ENCODE measurements at places on chromosomes 7 and 10.

DNA sequence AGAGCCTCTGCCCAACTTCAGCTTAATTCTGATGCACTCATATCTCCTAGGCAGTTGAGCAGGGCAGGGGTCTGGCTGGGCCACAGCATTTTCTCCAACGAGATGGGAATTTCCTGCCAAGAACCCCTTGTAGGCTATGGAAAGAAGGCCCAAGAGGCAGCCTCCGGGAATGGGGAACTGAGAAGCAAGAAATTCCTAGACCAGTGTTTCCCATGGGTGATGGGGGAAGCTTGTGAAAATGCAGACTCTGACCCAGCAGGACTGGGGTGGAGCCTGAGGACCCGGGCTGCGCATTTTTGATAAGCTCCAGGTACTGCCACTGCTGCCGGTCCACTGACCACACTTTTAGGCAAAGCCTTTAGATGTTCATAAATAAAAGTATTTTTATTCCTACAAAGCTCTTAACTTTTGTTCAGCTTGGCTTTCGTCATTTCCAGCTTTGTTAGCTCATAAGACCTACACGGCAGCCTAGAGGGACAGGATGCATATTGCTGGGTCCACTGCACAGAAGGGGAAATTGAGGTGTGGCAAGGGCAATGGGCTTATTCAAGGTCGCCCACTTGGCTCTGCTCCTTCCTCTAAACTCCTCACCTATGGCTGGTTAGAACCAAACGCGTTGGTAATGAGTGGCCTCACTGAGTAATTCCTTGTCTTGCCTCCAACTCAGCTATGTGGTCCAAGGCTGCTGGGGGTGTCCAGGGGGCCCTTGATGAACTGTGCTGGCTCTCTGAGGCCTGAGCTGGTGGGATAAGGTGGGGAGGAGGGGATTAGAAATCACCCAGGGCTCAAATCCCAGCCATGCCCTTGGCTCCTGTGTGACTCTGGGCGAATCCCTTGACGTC lies 29.5 kb downstream of the ZCCHC24 start:
- DNase-seq = no peak

DNA sequence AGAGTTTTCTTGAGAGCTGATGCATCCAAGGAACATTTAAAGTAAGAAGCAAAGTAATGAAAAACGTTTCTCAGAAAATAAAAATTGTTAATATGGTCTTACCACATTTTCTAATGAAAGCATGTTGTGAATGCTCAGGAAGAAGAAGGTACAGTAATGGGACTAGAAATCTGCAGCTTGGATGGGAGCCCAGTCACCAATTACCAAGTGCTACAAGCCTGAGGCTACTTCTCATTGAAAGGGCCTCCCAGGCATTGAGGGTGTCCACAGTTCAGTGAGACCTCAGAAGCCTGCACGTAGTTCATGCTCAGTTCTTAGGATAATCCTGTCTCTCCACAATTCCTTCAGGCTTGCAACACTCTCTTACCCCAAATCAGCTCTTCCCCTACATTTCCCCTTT lies 17.6 kb downstream of the PTN start:
- no peak for DNase-seq

GRCh38 chr10:90378524-90379076 lies 479.2 kb downstream of the HTR7 start:
- DNase-seq = no peak

DNA sequence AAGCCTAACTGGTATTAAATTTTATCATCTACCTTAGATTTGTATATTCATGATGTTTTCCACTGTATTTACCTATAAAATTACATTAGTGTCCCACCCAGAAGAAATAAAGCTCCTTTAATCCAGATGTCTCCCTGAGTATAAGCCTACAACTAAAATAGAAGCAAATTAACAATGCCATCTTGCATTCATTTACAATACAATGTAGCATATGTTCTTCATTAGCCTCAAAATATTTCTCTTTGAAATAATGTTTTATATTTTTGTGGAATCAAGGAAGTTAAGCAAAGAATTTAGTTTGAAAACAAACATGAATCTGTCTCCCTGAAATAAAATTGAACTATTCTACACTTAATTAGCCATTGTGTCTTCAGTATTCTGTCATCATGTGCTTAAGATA lies 112.3 kb downstream of the CACNA2D1 start:
- no peak for DNase-seq

DNA sequence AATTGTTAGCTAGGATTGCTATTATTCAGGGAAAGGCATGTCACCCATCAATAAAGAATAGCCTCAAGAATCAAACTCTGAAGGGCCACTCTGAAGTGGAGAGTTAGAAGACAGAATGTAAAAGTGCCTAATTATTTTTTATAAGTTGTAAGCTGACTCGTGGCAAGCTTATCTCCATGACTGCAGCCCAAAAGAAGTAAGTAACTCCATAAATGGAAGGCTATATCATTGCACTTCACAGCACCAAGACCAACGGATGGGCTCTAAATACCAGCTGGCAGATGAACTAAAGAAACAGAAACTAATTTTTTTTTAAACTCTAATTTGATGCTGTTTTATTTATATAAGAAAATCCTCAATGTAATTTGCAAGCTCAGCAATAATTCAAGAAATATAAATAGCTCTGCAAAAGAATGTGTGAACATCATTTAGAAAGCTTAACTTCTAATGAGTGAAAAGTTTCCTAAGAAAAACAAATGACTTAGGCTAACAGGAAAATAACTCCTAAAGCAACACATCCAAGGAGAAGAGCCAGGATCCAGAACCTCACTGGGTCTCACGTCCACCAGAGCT lies 165.5 kb downstream of the SNX13 start:
- no peak for DNase-seq

DNA sequence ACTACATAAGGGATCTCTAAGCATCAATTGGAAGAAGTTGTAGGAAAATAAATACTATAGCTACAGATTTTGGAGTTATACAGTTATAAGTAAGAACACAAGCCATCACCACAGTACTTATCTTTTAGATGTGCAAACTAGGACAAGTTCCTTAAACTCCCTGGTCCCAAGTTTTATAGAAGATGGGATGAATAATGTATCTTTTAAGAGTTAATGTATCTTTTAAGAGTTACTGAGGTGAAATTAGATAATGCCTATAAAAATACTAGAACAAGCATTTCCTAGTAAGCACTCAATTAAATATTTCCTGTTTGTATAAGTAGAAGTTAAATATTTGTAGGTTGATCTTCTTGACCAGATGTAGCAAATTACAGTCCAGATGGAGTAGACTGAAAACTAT lies 56.8 kb downstream of the SEMA3A start:
- DNase-seq = no peak

GRCh38 chr10:31704195-31704594 lies 224.4 kb downstream of the ARHGAP12 start:
- no peak for DNase-seq

DNA sequence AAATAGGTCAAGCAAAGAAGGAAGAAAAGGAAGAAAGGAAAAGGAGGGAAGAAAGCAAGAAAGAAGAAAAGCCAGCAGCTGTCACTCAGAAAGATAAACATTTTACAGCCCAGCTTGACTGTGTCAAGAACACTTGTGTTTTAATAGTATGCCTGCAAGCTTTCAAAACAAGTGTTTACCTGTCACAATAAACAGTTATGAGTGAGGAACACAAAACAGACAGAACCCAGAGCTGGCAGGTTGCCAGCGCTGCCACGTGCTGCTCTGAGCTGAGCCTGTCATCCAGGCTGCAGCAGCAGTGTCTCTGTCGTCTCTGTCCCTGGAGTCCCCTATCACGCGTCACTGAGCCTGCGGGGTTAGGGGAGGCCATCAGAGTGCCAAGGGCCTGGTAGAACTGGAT lies 827.6 kb upstream of the AUTS2 start:
- DNase-seq = no peak

GRCh38 chr10:4943821-4944220 lies 19.4 kb upstream of the AKR1C1 start:
- no peak for DNase-seq

DNA sequence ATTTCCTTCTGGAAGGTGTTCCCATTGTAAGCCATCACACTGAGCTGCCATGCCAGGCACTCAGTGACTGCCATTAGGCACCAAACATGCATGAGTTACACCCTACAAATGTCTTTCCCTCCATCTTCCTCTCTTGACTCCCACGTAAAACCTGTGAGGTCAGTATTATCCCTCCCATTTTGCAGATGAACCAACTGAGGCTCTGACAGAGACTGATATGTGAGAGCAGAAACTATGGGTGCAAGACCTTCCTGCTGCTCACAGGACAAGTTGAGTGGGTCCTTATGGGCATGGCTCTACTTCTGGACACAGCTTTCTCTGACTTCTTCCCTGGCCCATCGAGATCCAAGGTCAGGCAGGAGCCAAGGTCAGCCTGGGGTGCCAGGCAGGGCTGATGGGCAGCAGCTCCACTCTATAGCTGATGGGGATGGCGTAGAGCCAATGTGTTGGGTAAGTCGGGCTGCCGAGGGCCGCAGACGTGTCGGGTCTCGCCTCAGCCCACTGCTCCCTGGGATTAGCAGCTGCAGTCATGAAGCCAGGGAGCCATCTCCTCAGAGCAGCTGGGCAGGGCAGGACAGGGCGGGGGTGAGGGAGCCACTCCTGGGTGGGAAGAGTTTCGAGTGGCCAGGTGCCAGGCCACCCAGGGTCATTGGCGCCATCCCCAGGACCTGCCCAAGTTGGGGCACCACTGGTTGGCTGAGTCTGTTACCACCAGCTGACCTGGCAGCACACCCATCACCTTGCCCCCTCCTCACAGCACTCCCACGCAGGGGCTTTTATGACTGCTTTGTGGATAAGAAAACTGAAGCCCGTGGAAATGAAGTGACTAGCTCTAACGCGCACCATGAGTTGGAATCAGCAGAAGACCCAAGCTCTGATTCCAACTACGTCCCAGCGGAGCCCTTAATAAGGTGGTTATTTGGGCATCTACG lies 117.8 kb upstream of the ZMIZ1 start:
- no peak for DNase-seq

DNA sequence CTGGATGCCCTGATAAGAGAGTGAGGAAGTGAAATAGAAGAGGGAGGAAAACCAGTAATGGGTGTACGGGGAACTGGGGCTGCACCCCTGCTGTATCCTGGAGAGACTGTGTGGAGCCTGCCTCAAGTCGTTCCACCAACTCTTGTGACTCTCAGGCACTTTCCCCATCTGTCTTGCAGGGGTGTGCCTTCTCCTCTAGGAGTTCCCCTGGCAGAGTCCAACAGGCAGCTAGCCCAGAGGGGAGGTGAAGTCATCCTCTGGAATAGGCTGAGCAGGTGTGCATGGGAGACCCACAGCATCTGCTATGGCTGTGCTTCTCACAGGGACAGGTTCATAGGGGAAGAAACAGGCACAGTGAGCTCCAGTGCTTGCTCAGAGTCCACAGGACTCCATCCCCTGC lies 46.8 kb downstream of the WIPF3 start:
- no peak for DNase-seq

GRCh38 chr10:69567920-69568319 lies 5.3 kb downstream of the NEUROG3 start:
- DNase-seq = no peak

DNA sequence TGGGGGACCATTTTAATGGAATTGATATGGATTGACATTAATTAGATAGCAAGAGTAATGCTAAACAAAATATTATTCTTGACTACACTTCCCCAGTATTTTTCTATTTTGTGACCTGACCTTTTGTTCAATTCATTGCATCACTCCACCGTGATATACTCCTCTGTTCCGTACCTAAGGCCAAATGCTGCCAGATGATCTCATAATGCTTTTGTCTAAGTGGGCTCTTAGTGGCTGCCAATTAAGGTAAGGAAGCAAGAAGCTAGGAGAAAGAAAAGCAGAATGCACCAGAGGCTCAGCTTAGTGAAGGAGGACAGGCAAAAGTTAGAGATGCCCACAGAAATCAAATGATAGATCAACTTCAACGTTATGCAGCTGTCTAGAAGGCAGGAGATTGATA lies 36.4 kb downstream of the FEZF1 start:
- no peak for DNase-seq

DNA sequence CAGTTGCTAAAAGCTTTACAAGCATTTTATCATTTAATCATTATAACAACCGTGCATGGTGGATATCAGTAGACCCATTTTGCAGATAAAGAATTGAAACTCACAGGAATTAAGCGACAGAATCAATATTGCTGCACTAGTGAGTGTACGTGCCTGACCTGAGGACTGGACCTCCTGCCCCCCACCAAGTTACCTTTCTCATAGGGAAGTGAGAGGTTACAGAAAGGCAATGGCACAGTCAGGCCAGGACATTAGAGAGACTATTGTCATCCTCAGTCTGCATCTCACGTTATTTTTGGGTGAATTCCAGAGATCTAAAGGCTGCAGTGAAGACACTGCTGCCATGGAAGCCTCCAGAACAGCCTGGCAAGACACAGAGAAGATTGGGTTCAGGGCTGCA lies 80.9 kb downstream of the WDFY4 start:
- DNase-seq = no peak

GRCh38 chr7:103432712-103433111 lies 13.3 kb downstream of the SLC26A5 start:
- DNase-seq = no peak

DNA sequence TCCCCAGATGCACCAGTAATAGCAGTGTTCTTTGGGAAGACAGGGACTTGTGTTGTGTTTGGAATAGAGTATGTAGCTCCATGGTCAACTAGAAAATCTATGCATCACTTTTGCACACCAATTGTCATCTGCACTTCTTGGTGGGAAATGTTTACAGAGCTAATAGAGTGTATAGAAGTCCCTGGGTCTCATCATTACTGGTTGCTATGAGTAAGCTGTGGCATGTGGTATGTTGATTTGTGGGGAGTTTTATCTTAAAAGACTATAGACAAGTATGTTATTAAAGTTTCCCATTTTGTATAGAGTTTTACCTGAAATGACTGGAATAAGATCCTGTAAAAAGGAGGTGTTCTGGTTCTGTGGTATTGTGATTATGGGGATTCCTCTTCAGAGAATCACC lies 55.4 kb upstream of the PRSS1 start:
- DNase-seq = no peak
